COLO829 (cell line): ENCODE measurements at places on chromosomes 2 and 18.

DNA sequence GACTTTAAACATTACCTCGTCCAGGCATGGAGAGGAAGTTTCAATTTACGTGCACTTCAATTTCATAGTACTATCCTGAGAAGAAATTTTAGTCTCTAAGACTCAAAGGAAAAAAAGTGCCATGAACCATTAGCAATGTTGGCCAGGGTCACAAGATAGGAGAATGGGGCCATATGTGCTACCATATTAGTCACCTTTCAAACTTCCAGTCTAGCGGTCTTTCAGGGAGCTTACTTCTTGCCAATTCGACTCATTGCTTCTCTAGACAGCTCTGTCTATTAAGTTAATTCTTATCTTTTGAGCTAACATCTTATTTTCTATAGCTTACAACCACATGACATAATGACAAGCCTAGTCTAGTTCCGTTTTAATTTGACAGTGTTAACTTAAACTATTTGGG, 129.1 kb downstream of the ANKRD44 start:
- no peak for DNase-seq

DNA sequence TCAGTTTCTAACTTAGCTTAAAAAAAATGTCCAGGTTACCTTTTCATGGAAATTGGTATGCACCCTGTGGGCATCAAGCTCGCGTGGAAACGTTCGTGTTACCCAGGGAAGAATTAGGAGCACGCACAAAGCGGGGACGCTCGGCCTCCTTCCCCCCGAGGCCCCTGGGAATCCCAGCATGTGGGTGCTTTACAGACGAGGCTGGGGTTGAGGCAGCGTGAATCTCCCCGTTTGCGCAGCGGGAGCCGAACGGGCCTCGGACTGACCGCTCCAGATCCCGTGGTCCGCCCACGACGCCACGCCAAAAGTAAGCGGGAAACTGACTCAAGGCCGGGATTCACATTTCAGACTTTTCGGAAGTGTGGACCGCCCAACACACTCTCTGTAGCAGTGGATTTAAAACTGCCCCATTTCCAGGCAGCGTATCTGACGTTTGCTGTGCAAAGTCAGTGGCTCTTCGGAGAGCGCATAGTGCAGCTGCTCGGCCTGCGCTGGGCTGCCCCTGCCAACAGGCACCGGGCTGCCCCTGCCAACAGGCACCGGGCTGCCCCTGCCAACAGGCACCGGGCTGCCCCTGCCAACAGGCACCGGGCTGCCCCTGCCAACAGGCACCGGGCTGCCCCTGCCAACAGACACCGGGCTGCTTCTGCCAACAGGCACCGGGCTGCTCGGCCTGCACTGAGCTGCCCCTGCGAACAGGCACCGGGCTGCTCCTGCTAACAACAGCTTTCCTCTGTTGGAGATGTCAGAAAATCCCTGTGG, 49.7 kb downstream of the SH3YL1 start:
- no peak for DNase-seq

- no peak for DNase-seq
Observed at GRCh38 chr2:15804691-15805090, 135.7 kb upstream of the MYCN start.

DNA sequence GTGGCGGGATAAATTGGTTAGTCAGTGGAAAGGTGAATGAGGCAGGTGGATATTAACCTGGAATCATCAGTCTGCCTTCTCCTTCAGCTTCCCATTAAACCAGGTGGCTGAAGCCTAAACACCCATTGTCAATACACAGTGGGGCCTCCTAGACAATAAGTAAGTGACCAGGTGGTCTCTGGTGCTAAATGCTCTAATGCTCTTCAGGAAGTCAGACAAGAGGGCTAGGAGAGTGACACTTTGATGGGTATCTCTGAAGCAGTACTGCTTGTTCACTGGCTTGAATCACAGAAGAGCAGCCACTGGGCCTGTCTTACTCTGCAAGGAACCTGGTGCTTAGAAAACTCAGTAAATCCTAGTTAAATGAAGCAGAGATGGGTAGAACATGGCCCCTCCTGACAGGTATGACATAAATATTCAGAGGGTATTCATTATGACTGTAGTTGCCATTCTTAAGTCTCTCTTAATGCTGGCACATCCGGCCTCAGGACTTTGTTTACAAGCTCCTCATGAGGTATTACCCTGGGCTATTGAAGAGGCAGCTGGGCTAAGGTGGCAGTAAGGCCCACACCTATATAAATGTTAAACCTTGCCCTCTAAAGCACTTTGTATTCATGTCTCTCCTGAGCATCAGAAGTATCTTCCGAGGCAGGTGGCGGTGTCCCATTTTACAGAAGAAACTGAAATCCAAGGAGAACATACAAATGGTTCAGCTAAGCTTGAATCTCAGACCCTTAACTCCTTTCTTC, 104.9 kb downstream of the NCK2 start:
- no peak for DNase-seq

- no peak for DNase-seq
Observed at GRCh38 chr2:227880460-227880859, 9.0 kb downstream of the DAW1 start.

DNA sequence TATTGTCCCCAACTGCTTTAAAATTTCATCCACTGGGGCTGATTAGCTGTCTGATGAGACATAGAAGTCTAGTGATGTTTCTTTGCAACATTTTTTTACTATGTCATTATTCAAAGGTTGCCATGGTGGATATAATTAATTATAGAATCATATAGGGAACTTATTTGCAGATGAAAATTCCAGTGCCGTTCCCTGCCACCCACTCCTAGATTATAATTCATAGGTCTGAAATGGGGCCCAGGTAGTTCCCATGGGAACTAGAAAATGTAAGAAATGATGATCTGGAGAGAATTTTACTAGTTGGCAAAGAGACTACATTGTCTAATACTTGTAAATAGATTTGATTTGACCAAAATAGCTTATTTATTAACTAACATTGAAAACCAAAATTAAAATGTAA, 1496.5 kb upstream of the NXPH2 start:
- DNase-seq: no peak

GRCh38 chr18:3055816-3056215, 42.9 kb upstream of the LPIN2 start:
- DNase-seq: no peak

- DNase-seq: no peak
Observed at GRCh38 chr18:9927392-9928063, 13.7 kb downstream of the VAPA start.

GRCh38 chr2:65129286-65129825, 550 bp downstream of the RAB1A start:
- no peak for DNase-seq

GRCh38 chr2:162063899-162064298, 10.1 kb downstream of the DPP4 start:
- no peak for DNase-seq

DNA sequence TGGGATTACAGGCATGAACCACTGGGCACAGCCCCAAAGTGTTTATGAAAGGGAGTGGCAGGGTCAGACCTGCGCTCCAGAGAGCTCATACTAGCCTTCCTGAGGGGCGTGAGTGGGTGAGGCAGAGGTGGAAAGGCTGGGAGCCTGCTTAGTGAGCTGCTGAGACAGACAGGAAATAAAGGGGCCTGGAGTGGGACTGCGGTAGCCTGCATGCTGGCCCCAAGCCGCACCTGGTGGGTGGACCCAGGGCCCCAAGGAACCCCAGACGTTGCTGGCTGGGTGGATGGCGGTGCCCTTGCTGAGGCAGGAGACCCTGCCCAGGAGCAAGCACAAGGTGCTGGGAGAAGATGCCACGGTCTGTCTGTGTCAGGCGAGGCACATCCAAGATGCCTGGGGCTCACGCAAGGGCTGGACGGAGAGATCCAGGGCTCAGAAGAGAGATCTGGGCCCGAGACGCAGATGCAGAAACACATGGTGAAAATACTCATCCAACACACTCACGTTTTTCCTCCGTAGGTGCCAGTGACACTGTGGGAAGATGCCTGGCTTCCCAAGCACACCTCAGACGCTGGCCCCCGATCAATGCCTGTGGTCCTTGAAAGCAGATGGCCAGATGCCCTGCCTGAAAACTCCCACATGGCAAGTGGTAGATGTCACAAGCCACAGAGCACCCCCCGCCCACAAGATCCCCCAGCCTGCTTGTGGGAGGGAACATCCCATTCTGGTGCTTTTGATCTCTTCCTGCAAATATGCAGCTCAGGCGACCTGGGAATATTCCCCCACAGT, 151.1 kb downstream of the GLI2 start:
- no peak for DNase-seq

GRCh38 chr2:130911996-130912395, 75.3 kb downstream of the ARHGEF4 start:
- no peak for DNase-seq

GRCh38 chr2:230012267-230012884, 56.3 kb downstream of the SLC16A14 start:
- DNase-seq: no peak

DNA sequence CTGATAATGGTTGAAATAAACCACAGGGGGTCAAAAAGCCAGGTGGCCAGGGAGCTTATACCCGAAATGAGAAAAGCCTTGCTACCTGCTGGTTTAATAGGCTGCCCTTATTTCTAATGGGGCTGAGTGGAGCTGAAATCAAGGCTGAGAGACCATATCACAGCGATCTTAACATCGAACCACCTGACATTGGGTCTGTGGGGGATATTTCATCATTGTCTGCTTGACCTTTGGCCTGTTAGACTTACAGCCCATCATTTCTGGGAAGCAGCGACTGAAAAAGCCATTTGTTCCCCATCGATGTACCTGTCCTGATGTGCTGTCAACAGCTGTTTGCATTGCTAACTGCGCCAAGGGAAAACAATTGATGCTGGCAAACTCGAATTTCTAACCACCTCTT, 199.7 kb upstream of the SLC14A2 start:
- no peak for DNase-seq

DNA sequence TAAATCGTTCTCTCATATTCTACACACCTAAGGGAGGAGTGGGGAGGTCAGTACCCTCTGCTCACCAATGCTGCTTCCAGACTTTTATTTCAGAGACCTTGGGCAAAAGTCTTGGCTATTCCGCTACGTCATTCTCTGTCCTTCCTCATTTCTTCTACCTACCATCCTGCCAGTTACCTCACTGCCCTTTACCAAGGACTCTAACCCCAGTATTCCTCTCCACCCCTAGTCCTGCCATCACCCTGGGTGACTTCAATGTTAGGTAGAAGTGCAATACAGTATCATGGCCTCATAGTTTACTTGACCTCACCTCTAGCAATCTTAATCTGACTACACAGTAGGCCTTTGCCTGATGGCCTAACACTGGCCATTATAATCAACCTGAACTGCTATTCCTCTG, 27.8 kb downstream of the RTN4 start:
- no peak for DNase-seq

- no peak for DNase-seq
Observed at GRCh38 chr18:27847412-27847811, 329.5 kb downstream of the CDH2 start.

GRCh38 chr18:79397830-79398761, 2.4 kb downstream of the NFATC1 start:
- no peak for DNase-seq

DNA sequence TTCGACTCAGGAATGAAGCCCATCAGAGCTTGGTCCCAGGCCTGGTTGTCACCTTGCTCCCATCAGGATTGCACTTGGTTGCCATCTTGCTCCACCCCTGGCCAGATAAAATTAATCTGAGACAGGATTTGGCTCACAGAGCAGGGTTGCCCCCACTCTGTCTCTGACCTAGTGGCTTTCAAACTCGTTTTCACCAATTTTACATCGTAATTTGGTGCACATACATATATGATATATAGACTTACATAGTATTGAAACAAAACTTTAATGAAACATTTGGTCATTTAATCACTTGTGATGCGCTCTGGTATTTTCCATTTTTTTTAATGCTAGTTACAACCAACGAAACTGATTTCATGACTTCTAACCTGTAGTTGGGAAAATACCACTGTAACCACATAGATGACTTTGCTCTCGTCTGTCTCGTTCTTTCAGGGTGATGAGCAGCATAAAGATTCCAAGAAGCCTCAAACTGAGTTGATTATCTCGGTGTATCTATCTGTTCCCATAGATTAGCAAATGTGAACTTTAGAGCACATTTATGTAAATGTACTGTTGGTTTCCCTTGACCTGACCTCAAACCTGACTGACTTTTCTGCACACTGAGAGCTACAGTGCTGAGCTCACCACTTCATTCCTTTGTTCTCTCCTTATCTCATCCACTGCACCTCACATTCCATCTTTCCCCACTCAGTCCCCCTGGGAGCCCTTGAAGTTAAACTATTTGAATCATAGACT, 30.5 kb upstream of the PLB1 start:
- no peak for DNase-seq

DNA sequence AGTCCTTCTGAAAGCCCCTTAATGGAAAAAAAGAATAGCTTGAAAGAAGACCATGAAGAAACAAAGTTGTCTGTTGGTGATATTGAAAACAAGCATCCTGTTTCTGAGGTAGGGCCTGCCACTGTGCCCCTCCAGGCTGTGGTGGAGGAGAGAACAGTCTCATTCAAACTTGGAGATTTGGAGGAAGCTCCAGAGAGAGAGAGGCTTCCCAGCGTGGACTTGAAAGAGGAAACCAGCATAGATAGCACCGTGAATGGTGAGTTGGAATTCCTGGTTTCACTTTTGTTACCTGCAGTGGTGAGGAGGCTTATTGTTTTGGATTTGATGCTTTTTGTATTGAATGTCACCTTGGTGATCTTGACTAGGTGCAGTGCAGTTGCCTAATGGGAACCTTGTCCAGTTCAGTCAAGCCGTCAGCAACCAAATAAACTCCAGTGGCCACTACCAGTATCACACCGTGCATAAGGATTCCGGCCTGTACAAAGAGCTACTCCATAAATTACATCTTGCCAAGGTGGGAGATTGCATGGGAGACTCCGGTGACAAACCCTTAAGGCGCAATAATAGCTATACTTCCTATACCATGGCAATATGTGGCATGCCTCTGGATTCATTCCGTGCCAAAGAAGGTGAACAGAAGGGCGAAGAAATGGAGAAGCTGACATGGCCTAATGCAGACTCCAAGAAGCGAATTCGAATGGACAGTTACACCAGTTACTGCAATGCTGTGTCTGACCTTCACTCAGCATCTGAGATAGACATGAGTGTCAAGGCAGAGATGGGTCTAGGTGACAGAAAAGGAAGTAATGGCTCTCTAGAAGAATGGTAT, 13.3 kb downstream of the SLC20A1 start:
- DNase-seq: no peak

GRCh38 chr2:73110168-73111072, 2.3 kb downstream of the RAB11FIP5 start:
- no peak for DNase-seq

DNA sequence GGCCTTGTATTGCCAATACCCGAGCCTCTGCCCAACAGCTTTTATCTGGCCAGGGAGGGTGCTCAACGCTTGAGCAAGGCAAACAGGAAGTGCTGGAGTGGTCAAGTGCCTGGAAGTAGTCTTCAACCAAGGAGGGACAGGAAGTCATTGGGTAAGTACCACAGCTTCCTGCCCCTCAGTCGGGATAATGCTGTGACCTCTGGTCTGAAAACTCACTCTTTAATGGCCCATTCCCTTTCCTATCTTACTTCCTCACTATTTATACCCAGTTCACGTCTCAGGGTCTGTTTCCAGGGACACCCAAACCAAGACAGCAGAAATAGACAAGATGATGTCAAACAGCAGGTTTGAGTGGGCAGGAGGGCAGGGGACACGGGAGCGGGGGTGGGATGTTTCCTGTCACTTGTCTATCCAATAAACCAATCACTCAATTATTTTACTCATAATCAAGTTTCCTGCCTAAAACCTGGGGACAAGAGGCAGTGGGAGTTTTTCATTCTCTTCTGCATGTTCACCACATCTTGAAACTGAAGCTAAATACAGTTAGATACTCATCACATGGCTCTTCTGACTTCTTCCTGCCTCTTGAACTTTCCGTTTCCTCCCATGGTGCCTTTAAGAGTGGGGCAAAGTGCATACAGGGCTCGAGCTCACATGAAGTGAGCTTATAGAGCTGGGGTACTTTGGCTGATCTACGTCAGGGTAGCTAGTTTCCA, 68.9 kb upstream of the CAB39 start:
- DNase-seq: no peak
